ENCODE measurements at places on chromosomes 2 and 18.

GRCh38 chr2:145040433-145040832 is 520.5 kb upstream of the ZEB2 start:
- no peak for DNase-seq

DNA sequence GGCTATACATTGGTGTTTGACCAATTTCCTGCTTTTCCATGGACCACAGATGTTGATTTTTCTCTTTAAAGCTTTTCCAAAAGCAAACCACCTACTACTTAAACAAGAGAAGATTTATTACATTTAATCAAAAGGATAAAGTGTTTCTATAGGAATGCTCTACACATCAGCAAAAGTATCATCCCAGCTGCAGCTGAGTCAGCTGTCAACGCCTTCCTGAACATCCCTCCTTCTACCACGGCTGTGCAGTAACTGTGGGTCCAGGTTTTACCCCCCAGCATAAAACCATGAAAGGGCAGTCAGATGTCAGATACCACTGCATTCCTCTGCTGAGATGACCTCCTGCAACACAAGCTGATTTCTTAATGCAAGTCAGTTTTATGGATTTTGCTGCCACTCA is 524.5 kb upstream of the MEX3C start:
- DNase-seq = no peak

DNA sequence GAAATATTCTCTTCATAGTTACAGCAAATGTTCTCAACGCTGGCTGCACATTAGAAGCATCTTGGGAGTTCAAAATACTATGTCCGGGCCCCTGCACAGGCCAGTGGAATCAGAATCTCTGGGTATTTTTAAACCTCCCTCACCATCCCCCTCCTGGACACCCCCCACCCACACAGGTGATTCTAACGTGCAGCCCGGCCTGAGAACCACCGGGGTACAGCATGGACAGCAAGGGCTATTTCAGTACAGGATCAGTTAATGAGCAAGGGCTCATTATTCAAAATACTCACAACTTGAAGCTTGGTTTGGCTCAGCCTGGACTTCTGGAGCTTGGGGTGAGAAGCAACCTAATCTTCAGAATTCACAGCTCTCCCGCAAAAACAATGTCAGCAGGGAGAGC is 31.4 kb downstream of the INO80C start:
- DNase-seq = no peak

DNA sequence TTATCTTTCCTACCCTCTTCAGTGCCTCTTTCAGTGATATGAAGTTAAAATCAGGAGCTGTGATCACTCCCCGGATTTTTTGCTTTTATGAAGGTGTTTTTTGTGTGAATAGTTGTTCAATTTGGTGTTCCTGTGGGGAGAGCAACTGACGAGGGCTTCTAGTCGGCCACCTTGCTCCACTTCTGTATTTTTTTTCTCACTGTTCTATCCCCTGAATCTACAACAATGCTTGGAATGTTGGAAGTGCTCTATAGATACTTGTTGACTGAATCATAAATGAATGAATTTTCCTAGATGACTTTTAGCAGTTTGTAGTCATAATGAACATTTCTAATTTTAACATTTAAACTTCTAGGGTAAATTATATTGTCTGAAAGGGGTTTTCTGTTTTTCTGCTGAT is 247.3 kb downstream of the ZNF385B start:
- DNase-seq = no peak

GRCh38 chr2:160936044-160936806 is 224.0 kb upstream of the TANK start:
- no peak for DNase-seq

DNA sequence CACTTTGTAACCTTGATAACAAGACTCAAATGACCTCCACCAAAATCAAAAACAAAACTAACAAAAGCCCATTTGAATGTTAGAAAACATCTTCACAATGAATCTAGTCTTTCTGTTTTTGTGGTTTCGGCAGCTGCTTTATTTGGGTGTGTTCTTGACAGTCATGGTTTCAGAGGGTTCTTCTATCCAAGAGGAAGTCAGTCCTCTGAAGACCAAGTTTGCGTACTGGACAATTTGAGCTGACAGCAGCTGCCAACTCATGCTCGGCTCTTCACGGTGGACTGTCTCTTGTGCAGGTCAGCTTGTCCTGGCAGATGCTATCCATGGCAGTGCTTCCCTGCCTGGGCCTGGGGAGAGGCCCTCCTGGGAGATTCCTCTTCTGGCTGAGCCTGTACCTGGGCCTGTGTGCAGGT is 91.0 kb downstream of the TMEM17 start:
- DNase-seq = no peak

GRCh38 chr2:16401761-16402300 is 263.8 kb downstream of the CYRIA start:
- no peak for DNase-seq

GRCh38 chr2:96493072-96493471 is 12.1 kb downstream of the NEURL3 start:
- DNase-seq = no peak

DNA sequence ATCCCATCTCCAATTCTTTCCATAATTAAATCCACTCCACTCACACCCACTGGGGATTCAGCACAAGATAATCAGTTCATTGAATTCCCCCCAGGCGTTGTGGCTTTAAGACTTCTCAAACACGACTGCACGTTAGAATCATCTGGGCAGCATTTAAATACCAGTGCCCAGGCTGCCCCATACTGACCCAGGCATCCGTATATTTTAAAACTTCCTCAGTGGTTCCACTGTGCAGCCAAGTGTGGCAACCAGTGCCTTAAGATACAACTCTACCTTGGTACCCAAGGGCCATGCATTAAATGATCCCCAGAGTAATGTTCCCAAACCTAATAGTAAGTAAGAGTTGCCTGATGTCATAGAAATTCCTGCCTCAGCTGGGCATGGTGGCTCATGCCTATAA is 54.3 kb upstream of the BZW1 start:
- DNase-seq = no peak

- no peak for DNase-seq
Measured at GRCh38 chr2:98356729-98357128, 10.5 kb downstream of the CNGA3 start.

DNA sequence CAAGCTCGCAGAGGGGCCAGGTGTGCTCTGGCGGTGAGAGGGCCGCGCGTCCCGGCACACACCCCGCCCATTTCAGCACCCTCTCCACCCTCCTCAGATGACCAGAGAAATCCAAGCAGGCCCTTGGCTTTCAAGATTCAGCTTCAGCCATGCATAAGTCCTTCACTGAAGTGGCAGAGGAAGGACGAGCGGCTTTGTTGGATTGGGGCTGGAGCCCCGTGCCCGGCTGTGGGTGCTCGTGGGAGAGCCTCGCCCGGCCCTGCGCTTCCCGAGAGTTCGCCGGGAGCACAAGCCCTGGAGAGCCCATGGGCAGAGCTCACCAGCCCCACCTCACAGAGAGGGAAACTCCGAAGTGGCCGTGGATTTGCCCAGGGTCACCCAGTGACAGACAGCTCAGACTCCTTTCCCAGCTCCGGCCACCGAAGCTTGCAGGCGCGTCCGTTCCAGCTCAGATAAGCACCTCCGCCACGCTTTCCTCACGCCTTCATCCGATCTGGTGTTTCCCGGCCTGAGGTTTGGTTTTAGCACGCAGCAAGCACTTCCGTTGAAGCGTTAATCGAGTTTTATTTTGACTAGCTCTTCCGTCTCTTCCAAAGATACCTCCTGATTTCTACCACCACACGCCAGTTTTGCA is 45.6 kb upstream of the MTCL1 start:
- no peak for DNase-seq

- DNase-seq = no peak
Measured at GRCh38 chr18:74513149-74513882, 17.2 kb downstream of the CNDP2 start.

- no peak for DNase-seq
Measured at GRCh38 chr18:5049124-5049523, 147.9 kb downstream of the AKAIN1 start.

- DNase-seq = no peak
Measured at GRCh38 chr2:215530191-215530968, 94.5 kb upstream of the FN1 start.

DNA sequence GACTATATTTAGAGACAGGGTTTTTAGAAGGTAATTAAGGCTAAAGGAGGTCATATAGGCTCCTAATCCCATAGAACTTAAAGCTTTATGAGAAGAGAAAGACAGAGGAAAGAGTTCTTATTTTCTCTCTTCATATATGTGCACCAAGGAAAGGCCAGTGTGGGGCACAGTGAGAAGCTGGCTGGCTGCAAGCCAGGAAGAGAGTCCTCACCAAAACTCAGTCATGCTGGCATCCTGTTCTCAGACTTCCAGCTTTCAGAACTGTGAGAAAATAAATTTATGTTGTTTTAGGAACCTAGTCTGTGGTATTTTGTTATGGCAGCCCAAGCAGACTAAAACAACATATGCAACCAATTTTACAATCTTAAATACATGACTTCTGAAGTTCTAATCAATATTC is 31.5 kb upstream of the ATIC start:
- DNase-seq = no peak

GRCh38 chr2:223041527-223042109 is 10.4 kb upstream of the KCNE4 start:
- peak; percentile 62 for DNase-seq

DNA sequence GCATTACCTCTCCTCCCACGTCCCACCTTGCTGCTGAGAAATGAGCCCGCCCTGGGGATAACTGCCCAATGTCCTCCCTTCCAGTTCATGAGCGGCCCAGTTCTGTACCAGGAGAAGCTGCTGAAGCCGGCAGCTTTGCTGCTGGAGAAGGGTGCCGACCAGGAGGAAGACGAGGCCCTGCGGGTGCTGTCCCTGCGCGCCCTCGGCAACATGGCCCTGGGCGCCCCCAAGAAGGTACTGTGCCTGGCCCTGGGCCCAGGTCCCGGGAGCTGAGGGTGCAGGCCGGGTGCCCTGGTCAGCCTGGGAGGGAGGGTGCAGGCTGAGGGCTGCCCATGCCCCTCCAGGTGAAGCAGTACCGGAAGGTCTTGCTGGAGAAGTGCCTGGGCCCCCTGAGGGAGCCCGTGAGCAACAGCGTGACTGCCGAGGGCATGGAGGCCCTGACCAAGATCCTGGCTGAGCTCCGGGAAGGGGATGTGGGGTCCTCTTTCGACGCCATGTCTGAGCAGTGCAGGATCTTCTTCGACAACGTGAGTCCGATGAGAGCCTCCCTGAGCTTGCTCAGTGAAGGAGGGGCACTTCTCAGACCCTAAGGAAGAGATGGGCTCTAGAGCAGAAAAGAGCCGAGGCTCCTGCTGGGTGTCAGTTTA is 25.7 kb downstream of the HJURP start:
- DNase-seq = no peak

GRCh38 chr18:58861861-58862301 is 2.8 kb upstream of the ZNF532 start:
- DNase-seq = peak; percentile 23

DNA sequence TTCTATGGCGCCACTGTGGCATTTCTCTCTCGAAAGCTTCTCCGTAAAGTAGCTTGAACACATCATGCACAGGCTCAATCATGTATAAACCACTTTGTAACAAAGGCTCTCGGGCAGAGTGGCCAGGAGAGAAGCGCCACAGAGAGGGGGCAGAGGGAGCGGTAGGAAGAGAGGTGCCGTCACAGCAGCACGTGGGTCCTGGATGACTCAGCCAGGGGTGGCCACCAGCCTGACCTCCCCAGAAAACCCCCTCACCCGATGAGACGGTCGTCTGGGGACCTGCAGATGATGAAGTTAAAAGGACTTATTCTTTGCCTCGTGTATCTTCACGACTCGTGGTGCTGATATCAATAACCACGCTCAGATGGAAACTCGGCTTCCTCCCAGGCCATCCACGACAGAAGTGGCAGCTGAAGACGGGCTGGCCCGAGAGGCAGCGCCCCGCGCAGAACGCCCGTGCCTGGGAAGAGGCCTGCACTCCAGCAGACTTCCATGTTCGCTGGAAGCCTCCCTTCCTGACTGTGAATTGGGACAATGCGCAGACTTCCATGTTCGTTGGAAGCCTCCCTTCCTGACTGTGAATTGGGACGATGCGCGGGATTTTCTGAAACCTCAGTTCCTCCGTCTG is 46.4 kb upstream of the MTCL1 start:
- no peak for DNase-seq

GRCh38 chr18:60671021-60671420 is 298.4 kb upstream of the MC4R start:
- DNase-seq = no peak

Data from HAP-1 (cell line).